ENCODE measurements at places on chromosomes 7 and 10.

GRCh38 chr7:12554351-12554750, 16.2 kb upstream of the SCIN start:
- DNase-seq, result no peak

DNA sequence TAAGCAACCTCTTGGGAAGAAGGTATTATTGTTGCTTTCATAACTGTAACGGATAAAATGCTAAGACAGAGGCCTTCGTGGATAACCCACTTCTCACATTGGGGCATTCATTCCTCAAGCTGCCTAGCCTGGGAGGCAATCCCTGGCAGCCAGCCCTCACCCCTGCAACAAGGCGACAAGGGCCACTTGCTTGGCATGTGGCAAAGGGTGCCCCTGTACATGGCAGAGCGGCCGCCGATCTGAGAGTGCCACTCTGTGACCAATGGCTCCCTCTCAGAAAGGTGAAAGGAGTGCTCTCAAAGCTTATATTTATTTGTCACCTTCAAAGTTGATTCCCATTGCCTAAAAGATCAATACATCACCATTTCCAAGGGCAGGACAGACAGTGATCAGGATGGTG, 31.9 kb downstream of the EBF3 start:
- DNase-seq, result no peak

DNA sequence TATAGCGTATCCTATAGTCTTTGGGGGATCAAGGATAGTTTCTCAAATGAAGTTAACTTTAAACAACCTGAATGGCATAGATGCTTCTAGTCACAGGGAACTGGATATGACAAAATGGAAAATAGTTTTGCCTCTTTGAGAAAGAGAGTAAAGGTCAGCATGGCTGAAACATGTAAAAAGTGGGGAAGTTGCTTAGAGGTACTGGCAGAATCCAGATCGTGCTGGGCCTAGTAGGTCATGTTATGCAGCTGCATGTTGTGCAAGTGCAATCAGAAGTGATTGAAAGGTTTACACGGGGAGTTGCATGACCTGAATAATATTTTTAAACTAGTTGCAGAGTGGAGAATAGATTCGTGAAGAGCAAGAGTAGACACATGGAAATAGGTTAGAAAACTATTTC, 201.1 kb upstream of the HDAC9 start:
- no peak for DNase-seq

GRCh38 chr7:117737926-117738325, 135.3 kb downstream of the CTTNBP2 start:
- no peak for DNase-seq

DNA sequence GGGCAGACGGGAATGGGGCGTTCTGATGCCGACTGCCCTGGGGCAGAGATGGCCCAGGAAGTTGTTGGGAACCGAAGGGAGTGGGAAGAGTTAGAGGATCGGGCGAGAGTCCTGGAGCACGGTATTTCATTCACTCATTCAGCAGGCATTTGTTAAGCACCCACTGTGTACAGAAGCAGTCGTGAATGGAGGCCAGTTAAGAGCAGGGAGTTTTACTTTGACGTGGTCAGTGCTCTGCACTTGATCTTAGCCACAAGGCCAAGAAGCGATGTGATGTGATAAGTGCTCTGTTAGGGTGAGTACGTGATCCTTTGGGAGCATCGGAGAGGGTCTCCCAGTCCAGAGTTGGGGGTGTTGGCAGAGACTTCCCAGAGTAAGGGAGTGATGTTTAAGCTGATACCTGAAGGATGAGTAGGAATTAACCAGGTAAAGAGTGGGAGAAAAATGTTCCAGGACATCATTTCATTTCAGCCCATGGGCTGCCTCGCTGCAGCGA, 890 bp downstream of the ZFYVE27 start:
- no peak for DNase-seq

GRCh38 chr7:50657341-50657873, 92.2 kb upstream of the DDC start:
- DNase-seq, result no peak

DNA sequence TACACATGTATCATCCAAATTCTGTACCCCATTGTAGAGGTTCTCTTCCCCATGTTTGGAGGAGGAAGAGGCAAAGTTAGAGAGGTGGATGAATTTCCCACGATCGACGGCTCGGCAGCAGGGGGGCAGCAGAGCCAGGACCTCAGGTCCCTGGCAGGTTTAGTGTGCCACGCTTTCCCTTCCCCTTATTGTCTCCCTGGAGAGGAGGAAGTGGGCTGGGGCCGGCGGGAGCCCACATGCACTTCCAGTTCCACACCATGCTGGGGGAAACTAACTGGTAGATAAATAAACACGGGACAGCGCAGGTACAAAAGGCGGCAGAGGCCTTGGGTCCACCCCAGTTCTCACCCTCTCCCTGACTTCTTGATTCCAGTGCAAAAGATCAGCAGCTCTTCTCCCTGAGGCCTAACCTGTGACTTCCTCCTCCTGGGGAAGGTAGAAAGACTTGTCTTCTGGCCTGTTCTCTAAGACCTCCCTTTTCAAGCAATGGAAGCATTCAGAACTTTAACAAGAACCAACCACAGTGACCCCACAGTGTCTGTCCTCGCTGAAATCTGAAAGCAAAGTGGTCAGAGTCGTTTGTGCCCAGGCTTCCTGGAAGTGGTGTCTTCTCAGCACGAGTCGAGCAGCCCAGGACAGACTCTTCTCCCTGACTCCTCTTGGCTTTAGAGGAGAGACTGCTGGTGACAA, 30.5 kb upstream of the SRGN start:
- DNase-seq, result peak; percentile 51

All from CD4-positive, alpha-beta T cell treated with Interleukin-15 for 1 hour (primary cell).